Activated T-cell treated with anti-CD3 and anti-CD28 coated beads, Interleukin-2, amount 50 U/mL, for 1 hour (primary cell): ENCODE measurements at places on chromosomes 7 and 10.

DNA sequence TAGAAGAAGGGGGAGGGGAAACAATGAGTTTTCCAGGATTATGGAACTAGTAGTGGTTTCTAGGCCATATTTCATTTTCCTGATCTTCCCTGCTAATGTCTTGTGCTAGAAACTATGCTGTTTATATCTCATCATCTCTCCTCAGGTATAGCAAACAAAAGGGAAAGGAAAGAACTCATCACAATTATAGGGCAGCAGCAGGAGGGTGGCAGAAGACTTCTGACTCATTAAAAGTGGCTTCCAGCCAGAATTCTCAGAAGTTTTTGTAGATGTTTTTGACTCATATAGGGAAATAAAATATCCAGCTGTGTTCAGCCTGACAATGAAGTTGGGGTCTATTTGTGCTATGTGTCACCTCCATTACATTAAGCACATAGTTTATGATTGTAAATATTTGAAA, 6.5 kb downstream of the AHR start:
- DNase-seq: no peak

DNA sequence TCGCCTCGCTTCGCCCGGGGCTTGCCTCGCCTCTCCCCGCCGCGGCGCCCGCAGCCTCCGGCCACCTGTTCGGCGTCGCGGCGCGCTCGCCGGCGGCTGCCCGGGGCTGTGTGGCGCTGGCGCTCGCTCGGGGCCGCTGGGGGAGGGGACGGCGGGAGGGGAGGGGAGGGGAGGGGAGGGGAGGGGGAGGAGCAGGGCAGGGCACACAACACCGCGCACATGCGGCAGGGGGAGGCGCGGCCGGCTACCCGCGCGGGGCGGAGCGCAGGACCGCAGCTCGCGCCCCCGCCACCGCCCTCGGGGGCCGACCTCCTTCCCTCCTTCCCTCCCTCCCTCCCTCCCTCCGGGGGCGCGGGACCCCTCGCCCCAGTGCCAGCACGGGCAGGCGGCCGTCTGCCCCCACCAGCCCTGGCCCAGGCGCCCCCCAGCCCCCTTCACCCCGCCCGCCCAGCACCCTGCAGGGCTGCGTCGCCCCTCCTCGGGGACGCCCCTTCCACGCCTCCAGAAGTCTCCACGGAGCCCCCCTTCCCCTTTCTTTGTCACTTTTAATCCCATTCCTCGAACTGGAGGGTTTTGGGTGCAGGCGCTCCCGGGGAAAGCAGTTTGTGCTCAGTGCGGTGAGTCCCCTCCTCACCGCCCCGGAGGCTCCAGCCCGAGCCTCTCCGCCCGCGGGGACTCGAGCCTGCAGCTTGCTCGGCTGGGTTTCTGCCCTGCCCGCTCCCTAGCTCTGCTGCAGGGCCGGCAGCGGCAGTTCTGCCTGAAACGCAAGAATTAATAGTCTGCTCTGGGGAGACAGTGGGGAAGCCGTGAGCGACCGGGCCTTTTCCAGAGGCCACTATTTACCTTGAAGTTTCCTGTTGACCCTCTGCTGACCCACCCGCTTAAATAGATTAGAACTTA, at the start of gene PARD3:
Gene PARD3, minus strand, starts transcription at position 112 of the 900 bp plus-strand sequence. CDS start 301 bp downstream, outside the sequence.
- DNase-seq: no peak

DNA sequence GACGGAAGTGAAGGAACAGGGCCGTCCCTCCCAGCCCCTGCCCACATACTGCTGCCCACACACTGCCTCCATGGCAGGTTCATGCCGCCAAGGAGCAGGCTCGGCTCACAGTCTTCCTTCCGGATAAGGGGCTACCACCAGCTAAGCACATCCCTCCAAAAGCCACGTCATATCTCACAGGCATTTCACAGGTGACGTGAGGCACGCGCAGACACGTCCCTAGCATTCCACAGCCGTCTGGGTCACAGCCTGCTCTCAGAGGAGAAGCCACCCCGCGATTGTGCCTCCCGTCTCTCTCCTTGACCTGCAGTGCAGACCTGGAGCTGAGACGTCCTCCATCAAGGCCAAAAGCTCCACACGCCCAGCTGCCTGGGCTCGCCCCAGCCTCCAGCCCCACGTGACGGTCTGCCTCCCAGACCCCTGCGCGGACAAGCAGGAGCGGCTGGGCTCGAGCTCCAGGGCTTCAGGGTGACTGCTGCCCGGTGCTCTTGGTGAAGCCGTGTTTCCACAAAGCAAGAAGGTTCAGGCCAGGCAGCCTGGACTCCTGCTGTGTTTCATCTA, 114.0 kb downstream of the MAD1L1 start:
- DNase-seq: no peak

GRCh38 chr10:75466001-75466400, 34.6 kb downstream of the LRMDA start:
- DNase-seq: no peak

DNA sequence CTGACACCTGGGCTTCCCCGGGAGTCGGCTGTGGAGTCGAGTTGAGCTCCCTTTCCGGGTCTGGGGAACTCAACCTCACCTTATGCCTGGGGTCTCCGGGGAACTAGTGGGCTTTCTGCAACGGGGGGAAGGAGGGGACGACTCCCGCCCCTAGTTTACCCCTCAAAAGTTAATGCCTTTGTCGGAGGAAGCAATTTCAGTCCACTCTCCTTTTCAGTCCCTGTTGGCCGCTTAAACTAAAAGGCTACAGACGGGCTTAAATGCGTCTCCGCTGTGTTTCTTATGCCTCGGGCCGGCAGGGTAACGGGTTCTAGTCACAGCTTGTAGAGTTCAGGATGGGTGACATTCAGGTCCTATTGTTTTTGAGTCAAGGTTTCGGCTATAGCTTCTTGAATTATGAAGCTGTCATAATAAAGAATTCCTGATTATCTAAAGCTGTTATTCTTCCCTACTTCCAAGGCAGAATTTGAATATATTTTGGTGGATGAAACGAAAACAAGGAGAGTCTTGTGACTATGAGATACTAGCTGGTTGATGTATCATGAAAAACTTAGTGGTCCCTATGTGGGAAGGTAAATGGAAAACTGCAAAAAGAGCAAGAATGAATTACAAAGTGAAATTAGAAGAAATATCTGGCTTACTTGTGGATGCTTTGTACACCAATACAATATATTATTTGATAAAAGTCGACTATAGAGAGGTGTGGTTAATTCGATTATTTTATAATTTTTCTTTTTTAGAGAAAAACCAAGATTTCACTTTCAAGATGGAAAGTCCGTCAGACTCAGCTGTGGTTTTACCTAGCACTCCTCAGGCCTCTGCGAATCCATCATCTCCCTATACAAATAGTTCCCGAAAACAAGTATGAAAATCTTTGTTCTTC, 495 bp downstream of the SFR1 start:
- no peak for DNase-seq

DNA sequence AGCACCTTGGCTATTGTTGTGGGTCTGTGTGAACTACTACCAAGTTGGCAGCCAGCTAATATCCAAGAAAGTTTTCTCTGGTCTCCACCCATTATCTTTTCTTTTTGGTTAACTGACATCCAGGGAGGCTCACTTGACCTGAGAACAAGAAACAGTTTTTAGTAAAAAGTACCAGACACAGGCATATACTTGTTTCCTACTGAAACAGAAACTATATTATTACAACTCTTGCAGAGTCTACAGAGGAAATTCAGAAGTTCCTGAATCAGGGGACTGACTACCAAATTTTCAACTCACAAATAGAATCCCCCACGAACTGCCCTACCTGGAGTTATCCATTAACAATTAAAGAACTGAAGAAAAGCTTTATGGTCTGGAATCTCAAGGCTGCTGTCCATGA, 168.9 kb downstream of the KCND2 start:
- DNase-seq: no peak

- no peak for DNase-seq
These were observed 56.4 kb downstream of the PROSER2 start for GRCh38 chr10:11879387-11880094.

GRCh38 chr7:48617993-48618392, 306.4 kb upstream of the CDC14C start:
- DNase-seq: no peak

DNA sequence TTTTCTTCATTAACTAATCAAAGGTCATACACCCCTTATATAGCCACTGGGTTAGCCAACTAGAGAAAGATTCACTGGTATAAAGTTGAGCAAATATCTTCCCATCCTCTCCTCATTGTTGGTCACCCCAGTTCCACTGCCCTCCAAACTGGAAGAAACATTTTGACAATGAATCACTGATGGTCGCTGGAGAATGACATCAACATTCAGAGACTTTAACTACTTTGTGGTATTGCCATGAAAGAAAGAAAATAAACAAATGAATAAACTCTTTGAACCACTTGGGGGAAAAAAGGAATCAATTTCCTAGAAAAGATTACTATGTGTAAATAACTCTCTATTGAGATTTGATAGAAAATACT, 23.4 kb downstream of the HYCC1 start:
- no peak for DNase-seq

DNA sequence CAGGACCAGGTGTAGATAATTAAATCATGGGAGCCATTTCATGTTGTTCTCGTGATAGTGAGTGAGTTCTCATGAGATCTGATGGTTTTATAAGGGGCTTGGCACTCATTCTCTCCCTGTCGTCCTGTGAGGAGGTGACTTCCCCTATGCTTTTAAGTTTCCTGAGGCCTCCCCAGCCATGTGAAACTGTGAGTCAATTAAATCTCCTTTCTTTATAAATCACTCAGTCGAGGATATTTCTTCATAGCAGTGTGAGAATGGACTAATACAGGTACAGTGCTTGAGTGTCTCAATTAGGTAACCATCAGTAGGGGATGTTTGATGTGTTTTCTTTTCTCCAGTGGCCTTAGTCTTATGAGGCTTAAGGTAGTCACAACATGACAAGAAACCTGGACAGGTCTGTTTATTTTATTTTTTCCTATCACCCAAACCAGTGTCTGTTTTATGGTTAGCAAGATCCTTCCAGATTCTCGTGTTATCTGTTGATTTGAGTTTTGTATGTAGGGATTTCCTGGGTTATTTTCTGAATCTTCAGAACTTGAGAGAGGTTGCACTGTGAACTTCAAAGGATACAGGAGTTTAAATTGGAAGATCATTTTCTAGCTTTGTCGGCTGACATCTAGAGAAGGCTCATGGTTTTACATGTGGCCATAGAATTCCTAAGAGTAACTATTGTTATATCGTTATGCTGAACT, 32.1 kb downstream of the UMAD1 start:
- DNase-seq: no peak

DNA sequence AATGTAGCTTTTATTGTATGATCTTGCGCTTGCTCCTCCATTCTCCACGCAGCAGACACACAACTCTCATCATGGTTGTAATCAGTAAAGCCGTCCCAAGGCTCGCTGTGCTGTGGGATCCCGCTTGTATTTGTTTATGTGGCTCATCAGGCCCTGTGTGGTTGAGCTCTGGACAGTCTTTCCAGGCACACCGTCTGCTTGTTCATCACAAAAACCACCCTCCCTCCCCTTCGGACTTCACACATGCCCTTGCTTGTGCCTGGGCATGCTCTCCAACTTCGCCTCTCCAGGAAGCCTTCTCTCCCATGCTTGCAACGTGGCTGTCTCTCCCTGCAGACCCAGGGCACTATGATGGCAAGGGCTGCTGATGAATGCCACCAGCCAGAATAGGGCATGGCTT, 62.4 kb downstream of the HK1 start:
- no peak for DNase-seq

GRCh38 chr10:80015911-80016830, 62.3 kb upstream of the TMEM254 start:
- no peak for DNase-seq

DNA sequence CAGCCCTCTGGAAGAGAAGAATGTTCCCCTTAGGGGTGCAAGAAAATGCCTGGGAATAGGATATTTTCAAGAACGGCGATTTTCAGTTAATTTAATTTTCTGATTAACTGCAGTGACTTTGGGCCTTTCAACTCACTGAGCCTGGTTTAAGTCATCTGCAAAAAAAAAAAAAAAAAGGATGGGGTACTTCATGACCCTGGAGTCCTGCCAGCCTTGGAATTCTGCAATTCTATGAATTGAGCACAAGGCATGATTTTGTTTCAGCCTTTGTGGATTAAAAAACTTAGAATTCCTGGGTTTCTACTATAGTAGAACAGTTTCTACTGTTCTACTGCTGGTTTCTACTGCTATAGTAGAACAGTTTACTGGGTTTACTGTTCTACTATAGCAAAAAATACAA, 58.3 kb upstream of the CALD1 start:
- no peak for DNase-seq

DNA sequence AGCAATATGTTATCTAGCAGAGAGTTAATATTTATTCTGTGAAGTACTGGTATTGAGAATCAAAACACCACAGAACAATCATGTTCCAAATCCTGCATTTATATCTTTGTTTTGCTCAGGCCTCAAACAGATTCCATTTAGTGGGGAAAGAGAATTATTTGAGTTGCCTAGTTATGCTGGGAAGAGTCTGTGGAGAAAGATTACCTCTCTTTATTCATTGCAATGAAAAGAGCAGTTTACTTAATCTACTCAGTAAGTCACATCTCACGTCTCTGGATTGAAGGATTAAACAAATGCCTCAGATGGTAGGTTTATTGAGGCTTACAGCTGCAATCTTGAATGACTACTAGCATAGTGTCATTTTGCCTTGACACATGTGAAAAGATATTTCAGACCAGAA, 76.4 kb downstream of the RUNDC3B start:
- no peak for DNase-seq

GRCh38 chr10:122624546-122624945, 64.0 kb downstream of the DMBT1 start:
- no peak for DNase-seq

DNA sequence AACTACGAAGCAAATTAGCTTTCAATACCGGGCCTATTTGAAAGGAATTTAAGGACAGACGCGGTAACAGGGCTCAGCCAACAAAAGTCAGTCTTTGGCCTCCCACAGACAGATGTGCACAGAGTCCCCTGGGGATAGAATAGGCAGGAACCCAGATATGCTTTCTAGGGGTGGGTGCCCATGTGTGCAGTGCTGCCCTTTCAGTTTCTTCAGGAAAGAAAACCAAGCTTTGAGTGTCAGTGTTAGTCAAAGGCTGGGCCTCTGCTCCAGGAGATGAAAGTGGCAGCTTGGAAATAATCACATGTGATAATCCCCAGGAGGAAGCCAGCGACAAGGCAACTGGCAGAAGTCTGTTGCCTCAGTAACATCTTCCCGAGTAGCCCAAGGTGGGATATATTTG, 43.8 kb upstream of the CSTF2T start:
- DNase-seq: no peak

DNA sequence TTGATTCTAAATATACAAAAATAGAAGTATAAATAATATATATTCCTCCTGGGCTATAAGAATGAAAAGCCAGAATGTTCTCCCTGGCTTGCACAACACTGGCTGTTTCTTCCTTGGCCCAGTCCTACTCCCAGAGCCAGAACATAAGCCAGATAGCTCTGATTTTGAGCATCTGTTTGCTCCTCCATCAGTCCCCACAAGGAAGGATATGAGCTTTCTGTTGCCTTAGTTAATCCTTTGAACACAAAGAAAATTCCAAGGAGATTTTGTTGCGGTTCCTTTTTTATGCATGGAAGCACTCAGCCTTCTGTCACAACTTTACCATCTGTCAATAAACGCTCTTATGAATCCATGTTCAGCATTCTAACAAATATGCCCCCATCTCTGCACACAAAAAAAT, 361.8 kb downstream of the IPMK start:
- no peak for DNase-seq
